Ovary (tissue), 10 donors: ENCODE measurements at places on chromosomes 4 and X. TPM values are rescaled to one million over a fixed set of nuclear protein-coding genes. Genes with fewer than 3 reads are reported as not detected.

The ARHGAP36 gene
- not detected for total RNA-seq

The PSMD10 gene
- total RNA-seq: 43.7 TPM

The IBSP gene
- total RNA-seq: not detected

DNA sequence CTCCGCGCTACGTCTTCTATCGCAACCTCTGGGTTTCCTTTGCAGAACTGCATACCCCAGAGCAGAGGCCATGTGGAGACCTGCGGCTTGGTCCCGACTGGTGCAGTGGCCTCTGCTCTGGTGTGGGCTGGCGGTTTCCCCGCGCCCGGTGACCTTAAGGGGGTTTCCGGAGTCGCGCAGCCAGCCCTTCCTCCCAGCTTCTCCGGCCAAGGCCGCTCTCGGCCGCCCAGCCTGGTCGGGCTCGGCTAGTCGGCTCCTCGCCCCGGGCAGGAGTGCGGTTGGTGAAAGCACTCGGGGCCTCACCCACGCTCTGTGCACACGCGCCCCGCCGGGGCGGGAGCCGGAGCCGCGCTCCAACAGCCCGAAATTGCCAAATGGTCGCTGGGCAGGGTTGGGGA is 84.9 kb downstream of the BCOR start:
- peak; percentile 64 for DNase-seq

GRCh38 chr4:26031704-26032103 is 117.7 kb downstream of the SMIM20 start:
- DNase-seq: no peak

- DNase-seq: no peak
These were observed 121.8 kb upstream of the FAM241A start for GRCh38 chr4:112023402-112023950.
